Right ventricle myocardium superior (tissue), 1 donor: ENCODE measurements at places on chromosomes 11 and 22. TPM values are rescaled to one million over a fixed set of nuclear protein-coding genes. Genes with fewer than 3 reads are reported as not detected.

The SYCE3 gene
- total RNA-seq = not detected

The PRDM11 gene
- total RNA-seq = 17.3 TPM

The C1QTNF4 gene
- total RNA-seq = 0.48 TPM

The SCUBE2 gene
- 1.9 TPM for total RNA-seq

- peak; percentile 75 for DNase-seq
These were observed 468 bp downstream of the PATL1 start for GRCh38 chr11:59668188-59668949.

DNA sequence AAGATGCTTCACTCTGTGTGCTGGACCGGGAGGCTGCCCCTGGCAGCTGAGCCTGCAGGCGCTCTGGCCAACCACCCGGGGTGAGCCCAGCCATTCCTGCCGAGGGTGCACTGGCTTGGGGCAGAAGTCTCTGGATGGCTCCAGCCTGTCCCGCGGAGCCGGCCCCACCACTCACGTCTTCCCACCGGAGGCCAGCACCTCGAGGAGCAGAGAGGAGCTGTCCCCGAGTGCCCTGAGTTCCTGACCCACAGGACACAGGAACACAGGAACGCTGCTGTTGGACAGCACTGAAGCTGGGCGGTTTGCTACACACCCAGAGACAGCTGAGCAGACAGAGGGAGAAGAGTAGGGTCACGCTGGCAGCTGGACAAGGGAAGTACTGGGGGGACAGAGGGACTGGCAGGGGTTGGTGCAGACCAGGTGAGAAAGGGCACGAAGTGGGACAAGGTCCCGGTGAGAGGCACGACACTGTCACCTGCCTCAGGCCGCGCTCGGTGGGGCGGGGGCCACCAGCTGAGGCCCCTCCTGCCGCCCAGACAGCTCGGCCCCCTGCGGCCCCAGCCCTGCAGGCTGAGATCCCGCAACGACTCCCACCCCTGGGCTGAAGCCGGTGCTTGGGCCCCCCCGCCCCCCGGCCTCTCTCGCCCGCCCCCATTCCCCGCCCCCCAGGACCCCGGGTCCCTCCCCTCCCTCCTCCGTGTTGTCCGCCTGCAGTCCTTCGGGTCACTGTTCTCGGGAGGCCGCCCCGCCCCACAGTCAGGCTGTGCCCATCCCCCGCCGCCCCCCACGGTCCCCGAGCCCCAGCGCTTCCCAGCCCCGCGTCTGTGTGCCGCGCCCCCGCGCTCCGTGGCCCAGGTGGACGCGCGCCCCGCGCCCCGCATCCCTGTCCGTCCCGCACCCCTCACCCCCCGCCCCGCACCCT is 624 bp upstream of the B4GALNT4 start:
- peak; percentile 40 for DNase-seq

DNA sequence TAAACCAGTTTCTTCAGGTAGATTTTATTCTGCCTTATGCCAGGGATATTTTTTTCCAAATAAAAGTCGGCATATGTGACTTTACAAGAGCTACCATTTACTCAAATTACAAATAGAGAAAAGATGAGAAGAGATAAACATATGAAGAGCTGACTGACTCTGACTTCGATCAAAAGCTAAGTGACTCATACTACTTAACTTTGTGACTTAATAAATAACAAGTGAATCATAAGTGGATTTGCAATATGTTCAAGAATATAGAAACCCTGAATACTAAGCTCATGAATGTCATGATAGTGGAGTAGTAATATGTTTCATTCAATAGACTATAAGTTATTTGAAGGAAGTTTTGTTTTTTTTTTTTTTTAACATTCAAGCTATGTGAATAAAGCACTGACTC is 130.5 kb upstream of the ANO3 start:
- no peak for DNase-seq

DNA sequence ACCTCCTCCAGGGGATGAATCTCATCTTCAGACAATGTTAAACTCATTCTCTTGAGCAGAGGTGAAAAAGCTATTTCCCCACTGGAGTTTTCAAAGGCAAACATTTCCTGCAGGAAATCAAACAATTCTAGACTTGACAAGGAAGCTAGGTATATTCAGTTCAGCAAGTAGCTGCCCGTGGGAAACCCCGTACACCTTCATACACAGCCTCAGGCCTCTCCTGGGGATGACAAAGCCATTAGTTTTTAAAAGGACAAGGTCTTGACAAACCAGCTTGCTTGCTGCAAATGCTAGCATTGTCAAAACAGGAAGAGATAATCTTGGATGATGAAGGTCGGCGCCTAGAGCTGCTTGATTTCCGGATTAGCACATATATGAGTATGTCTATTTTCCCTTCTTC is 1630.8 kb upstream of the TENM4 start:
- DNase-seq = no peak

DNA sequence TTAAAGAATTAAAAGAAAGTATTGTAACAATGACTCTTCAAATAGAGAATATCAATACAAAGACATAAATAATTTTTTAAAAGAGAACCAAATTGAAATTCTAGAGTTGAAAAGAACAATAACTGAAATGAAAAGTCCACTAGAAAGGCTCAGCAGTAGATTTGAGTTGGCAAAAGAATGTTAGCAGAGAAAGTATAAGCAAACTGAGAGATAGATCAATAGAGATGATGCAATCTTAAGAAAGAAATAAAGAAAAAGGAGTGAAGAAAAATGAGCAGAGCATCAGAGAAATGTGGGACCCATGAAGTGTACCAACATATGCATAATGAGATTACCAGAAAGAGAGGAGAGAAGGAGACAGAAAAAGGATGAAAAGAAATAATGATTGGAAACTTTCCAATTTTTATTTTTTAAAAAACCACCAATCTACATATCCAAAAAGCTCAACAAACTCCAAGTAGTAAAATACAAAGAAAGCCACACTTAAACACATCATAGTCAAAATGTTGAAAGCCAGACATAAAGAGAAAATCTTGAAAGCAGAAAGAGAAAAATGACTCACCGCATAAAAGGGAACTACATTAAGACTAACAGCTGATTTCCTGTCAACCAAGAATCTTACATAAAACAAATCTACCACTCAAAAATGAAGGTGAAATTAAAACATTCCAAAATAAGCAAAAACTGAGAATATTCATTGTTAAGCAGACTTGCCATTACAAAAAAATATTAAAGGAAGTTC is 20.9 kb downstream of the NCF4 start:
- DNase-seq = no peak
